ENCODE measurements at places on chromosomes 5 and 9.

GRCh38 chr5:83714810-83715209, 5.8 kb downstream of the HAPLN1 start:
- DNase-seq = no peak

GRCh38 chr9:127540664-127541041, 71.4 kb upstream of the STXBP1 start:
- no peak for DNase-seq

- no peak for DNase-seq
These were observed 237.2 kb upstream of the CTNND2 start for GRCh38 chr5:12141496-12141895.

DNA sequence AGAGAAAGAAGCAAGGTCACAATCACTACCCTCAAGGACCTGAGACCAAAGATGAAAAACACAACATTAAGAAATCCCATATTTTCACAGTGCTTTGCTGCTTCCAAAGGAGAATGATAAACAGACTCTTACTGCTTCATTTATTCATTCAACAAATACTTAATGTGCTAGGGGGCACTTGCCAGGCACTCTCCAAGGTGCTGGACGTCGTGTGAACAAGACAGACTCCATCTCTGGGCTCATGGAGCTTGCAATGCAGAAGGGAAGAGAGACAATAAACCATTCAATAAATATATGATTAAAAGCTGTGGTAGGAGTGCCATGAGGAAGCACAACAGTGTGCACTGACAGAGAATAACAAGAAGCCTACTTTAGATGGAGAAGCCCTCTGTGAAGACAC, 327.7 kb downstream of the CDK5RAP2 start:
- DNase-seq = no peak

DNA sequence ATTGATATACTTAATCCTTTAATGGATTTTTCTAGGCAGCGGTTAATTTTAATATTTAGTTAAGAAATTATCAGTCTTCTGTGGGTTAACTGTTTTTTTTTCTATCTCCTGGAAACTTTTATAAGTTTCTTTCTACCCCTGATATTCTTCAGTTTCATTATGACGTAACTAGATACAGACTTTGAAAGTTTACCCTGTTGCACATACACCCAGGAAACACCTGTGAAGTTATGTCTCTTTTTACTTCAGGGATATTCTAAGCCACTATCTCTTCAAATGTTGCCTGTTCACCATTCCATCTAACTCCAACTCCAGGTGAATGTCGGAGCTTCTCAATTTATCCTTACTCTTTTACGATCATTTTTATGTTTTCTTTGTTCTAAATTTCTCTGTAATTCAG, 329.0 kb downstream of the ICE1 start:
- DNase-seq = no peak

Measured in memory B cell (primary cell).